ENCODE measurements at places on chromosomes 11 and 22.

- no peak for DNase-seq
These were observed 34.5 kb downstream of the TENM4 start for GRCh38 chr11:79406376-79406775.

GRCh38 chr11:57513452-57513795, 2.1 kb downstream of the SLC43A1 start:
- DNase-seq: no peak

DNA sequence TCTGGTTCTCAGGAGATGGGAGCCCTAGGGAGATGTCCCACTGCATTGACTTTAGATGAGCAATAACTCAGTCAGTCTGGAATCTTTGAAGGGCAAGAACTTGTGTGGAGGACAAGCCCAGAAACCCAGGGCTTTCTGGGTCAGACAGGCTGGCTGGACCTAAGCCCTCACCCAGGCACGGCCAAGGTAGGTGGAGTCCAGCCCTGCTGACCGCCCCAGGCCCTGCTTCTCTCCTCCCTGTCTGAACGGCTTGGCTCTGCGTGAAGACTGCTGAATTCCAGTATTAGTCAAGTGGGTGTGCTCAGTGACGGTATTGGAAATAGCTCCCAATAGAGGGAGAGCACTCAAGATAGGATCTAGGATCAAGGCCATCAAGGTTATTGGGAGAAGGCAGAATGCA, 6.1 kb downstream of the CXCR5 start:
- no peak for DNase-seq

DNA sequence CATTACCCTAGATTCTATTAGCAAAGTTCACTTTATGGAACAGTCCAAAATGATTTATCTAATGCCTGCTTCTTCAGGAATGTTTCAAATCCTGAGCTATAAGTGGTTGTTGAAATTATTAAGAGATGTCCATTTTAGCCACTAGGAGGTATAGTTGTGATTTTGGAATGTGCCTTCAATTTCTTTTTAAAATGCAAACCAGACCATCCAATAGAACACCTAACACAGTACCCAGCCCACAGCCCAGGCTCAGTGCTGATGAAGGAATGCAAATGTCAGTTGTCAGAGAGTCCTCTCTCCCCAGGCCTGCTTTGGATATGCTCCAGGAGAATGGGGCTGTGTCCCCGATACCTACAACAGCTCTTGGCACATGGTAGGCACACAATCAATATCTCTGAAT, 85.8 kb upstream of the E2F8 start:
- no peak for DNase-seq

DNA sequence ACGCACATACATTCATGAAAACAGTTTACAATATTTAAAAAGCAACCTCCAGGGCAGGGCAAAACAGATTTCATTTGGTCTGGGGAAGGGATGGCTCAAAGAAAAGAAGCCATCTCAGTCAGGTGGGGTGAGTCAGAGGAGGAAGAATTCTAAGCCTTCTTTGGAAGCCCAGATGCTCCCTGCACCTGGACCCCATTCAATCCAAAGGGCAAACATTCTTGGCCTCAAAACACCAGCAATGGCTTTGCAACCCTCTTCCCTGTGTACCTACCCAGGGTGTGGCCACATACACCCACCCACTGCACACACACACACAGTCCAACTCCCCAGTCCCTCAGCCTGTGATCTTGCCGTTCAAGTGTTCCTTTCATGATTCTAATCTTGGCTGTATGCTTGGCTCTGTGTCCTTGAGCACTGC, 2.0 kb downstream of the KCNE3 start:
- no peak for DNase-seq

DNA sequence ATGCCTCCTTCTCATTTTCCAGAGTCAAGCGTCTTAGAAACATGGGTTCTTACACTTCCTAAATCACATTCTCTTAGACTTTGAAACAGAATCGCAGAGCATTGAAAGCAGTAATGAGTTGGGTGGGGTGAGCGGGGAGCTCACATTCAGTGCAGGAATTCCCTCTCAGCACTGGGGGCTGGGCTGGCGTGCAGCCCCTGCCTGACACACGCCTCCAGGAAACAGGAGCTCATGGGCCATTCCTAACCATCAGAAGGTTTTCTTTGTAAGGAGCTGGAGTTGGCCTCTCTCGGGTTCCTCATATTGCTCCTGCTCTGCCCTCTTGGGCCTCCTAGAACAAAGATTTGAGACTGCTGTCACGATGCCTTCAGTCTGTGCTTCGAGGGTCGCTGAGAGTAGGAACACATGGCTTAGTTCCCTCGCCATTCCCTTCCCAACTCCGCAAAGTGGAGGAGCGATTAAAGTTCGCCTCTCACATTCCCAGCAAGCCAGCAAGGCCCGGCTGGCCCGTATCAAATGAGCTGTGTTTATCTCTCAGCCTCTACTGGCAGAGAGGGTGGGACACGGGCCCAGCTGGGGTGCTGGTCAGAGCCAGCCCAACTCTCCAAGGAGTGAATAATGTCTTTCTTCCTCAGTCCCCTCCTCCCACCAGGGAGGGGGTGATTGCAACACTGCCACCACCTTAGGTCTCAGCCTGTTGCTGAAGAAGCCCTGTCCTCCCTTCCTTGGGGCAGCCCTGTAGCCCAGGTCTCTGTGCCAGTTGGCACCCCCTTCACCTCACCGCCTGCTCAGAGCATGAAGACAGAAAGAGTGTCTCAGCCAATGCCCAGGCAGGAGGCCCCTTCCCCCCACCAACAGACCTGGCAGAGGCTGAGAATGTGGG, 10.4 kb downstream of the CHRDL2 start:
- DNase-seq: no peak

GRCh38 chr11:78830277-78830819, 255.7 kb upstream of the NARS2 start:
- DNase-seq: no peak

DNA sequence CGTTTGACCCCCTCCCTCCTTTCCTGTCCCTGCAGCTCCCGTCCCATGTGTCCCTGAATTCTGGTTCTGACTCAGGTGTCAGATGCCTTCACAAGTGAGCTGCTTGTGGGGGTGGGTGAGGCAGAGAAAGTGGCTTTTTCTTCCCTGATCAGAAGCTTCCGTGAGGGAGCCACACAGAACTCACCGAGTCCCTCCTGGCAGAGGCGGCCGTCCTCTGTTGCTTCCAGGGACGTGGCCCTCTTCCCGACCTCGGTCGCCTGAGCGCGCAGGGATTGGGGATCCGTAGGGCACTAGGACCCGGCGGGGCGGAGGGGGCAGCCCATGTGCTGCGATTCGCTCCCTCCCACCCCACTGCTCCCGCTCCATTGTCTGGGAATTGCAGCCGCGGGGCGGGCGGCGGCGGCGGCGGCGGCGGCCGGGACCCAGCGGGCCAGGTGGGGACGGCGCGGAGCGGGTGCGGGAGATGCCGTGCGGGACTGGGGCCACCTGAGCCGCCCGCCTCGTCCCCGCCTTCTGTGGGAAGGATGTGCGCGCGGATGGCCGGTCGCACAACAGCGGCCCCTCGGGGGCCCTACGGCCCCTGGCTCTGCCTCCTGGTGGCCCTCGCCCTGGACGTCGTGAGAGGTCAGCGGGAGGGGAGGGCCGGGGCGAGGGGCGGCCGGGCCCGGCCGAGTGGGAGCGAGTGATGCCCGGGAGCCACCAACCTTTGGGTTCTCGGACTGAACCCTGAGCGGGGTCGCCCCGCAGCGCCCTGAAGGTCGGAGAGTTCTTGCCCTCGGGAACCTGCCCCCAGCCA, at the start of gene TMEM132A:
Gene TMEM132A, plus strand, starts transcription at position 351 of the 796 bp plus-strand sequence. Its CDS starts 174 bp downstream, at position 525.
- no peak for DNase-seq

GRCh38 chr22:17911887-17912286, 112.5 kb downstream of the MICAL3 start:
- DNase-seq: no peak
